NCI-H446 (cell line): ENCODE measurements at places on chromosomes 2 and 18.

DNA sequence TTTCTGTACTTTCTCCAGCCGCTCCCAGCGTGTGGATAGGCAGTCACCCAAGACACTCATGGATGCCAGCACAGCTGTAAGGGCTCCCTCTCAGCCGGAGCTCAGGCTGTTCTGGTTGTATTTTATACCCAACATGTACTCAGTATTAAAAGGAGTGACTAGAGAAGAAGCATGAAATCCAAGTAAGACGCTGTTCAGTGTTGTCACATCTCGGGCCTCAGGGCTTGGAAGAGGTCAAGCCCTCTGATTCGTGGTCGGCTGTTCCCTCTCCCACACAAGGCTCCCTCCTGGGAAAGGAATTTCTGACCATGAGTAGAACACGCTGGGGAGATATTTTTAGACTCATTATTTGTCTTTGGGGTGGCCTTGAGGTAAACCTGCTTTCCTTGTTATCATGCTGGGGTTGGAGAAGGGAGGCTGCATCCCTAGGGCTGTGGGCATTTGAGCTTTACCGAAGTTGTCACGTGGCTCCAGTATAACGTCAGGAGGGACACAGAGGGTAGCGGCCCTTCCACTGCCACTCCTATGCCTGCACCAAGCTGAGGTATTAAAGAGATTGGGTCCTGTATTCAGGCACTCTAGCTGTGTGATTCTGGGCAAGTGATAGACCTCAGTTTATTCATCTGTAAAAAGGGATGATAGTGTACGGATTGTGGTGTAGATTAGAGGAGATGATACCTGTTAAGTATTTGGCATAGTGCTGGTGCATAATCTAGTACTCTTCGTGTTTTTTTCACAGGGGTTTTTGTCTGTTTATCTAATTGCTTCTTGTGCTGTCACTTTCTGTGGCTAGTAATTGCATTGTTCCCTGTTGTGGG lies 34.1 kb downstream of the HK2 start:
- DNase-seq: no peak

GRCh38 chr2:19073522-19073921 lies 284.9 kb downstream of the OSR1 start:
- no peak for DNase-seq

GRCh38 chr2:97796465-97797126 lies 83.2 kb downstream of the ZAP70 start:
- no peak for DNase-seq

DNA sequence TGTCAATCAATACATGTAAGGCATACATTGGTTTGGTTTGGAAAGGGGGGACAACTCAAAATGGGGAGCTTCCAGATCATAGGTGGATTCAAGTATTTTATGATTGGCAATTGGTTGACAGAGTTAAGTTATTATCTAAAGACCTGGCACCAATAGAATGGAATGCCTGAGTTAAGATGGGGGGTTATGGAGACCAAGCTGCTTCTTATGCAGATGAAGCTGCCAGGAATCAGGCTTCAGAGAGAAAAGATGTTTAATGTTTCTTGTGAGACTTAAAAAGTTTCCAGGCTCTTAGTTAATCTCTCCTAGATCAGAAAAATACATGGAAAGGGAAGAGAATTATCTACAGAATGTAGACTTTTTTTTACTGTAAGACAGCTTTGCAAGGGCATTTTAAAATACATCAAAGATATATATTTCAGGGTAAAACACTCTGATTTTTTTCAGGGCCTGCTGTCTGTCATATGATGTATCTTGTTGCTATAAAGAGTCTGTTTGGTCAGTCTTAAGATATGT lies 1343.2 kb upstream of the LRRTM1 start:
- DNase-seq: no peak

DNA sequence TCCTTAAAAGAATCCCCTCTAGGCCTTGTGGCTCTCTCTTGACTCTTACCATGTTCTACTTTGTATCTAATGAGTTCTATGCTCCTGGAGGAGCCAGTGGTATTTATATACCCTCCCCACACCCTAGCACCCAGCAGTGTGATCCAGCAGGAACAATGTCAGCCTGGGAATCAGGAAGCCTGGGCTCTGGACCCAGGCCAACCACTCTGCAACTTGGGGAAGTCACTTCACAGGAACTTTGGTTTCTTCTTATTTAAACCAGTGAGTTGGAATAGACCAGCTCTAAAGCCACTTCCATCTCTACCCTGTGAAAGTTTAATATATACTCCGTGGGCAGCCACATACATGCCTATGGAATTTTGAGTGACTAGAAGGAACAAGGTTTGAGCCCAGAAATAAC lies 11.6 kb upstream of the SPTBN1 start:
- no peak for DNase-seq

DNA sequence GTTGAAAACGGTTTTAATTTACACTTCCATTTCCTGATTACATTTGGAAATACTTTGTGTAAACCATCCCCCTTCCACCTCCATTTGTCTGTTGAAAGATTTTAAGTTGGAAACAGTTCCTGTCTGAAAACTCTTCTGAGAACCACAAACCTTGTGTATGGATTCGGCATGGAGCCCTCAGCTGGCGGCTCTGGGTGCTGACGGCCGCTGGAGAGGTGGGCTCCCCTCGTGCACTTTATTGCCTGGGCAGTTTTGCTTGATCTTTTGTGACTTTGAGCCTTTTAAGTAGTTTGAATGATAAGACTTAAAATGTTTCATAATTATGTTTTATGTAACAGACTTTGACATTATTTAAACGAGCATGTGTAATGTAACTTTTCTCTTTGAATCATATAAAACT lies 11.1 kb downstream of the KLF11 start:
- DNase-seq: no peak

- peak; percentile 70 for DNase-seq
Measured at GRCh38 chr2:27071277-27071989, at the start of gene OST4. OST4 (minus strand) TSS chr2:27071654.

DNA sequence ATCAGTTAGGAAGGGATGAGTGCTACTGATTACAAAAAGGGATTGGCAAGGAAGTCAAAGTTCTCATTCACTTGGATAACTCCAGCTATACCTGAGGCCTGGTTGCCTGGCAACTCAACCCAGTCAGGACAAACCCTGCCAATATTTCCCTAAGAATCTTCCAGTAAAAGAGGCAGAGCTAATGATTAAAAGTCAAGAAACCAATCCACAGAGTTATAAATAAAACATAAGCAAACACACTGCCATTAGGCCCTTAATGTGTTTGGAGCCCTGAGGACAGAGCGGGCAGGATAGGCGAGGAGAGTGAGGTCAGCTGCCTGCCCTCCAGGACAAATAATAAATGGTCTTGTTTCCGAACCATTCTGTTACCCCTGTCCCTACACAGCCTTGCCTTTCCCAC lies 215.6 kb upstream of the NABP1 start:
- DNase-seq: no peak

- DNase-seq: no peak
Measured at GRCh38 chr2:240294514-240294913, 140.9 kb upstream of the GPC1 start.

DNA sequence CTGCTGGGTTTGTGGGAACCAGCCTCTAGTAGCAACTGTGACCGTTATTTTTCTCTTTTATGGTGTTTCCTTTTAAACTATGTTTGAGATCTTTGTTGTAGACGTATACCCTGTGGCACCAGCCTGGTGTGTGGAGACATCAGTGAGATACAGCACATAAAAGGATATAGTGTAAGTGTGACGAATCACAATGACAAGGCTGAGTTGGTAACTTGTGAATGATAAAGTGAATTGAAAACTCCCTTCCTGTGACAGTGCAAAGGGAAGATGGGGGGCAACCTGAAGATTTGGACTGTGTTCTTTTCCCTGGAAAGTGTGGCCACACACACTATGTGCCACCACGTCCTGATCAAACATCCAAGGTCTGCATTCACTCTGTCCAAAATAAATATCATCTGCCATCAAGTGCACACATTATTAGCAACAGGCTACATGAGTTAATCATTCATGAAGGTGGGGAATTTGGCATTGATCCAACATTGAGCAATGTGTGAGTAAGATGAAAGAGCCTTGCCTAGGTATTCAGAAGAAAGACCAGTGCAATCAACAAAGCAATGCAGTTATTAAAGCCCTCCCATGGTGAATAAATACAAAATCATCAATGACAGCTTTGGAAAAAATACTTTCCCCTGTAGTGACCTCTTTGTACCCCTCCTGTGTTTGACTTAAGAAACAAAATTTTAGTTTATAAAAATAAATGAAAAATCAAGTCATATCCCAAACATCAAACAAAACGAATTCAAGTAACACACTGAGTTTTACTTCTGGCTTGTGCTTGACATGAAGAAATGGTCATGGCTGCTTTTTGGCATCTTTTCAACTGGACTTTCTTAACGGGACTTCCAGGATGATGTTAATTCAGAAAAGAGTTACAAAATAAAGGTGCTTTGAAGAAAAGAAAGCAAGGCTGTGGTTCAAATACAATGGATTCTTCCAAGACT lies 1280.5 kb upstream of the ZEB2 start:
- DNase-seq: peak; percentile 54

GRCh38 chr2:216923706-216924105 lies 63.8 kb upstream of the TNP1 start:
- DNase-seq: no peak

- no peak for DNase-seq
Measured at GRCh38 chr2:237141571-237142051, 55.9 kb downstream of the COPS8 start.

DNA sequence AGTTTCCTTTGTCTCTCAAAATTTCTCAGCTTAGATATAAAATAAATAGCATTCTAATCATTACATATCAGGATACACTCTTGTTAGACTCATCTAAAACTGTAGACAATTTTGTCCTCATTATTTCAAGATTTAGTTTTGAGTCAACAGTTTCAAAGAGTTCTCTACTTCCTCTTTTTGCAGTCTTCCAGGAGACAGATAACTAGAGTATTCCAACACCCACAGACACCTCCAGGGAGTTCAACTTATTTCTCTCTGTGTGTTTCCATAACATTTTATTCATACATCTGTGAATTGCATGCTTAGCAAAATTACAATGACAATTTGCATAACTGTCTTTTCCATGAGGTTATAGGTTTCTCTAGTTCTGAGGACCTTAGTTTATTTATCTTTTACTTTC lies 166.6 kb upstream of the HNMT start:
- DNase-seq: no peak

DNA sequence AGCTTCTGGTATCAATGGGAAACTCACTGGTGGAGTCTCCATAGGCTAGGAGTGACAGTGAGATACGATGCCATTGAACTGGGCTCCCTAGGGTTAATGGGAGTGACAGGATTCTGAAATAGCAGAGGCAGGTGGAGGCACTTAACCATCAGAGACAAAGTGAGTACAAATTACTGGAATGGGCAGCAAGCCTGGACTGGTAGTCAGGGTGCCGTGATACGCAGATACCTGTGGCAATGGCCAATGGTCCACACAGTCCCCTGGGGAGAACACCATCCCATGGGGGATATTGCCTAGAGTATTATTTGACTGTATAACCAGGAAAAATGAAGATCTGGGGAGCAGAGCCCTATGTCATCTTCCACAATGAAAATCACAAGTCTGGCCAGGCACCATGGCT lies 17.3 kb downstream of the CHCHD5 start:
- DNase-seq: no peak

DNA sequence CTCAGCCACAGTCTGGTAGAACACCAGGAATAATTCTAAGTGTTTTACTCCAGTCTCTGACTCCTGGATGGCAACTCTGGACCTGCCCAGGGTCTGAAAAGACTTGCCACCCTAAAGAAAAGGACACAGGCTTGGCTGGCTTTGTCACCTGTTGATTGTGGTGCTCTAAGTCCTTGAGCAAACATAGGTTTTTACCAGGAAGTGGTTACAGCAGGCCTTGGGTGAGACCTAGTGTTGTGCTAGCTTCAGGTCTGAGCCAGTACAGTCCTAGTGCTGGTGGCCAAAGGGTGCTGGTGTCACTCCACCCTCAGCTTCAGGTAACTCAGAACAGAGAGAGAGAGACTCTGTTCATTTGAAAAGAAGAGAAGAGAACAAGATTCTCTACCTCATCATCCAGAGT lies 1239.4 kb upstream of the CRIM1 start:
- no peak for DNase-seq

- DNase-seq: no peak
Measured at GRCh38 chr2:19850056-19851050, 51.4 kb downstream of the TTC32 start.

- DNase-seq: no peak
Measured at GRCh38 chr2:234747833-234748559, 203.8 kb upstream of the SH3BP4 start.

- no peak for DNase-seq
Measured at GRCh38 chr18:61694236-61694635, 198.6 kb downstream of the RNF152 start.

DNA sequence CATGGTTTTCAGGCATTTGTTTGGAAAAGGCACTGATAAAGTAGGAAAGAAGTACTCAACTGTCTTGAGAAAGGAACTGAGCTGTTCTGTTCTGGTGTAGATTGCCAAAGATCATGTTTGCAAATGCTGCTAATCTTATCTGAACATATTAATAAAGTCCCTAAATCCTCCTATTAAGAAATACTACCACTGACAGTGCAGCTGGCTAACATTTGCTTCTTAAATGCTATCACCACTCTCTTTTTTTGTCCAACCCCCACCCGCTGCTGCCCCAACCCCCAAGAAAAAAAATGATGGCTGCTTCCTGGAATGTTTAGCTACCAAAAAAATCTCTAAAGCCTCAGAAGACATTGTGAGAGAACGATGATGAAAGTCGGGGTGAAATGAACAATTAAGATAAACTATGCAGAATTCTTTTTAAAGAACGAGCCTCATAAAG lies 130.7 kb downstream of the CCBE1 start:
- no peak for DNase-seq

GRCh38 chr2:88561646-88562388 lies 65.4 kb downstream of the EIF2AK3 start:
- DNase-seq: no peak

- peak; percentile 40 for DNase-seq
Measured at GRCh38 chr2:125745514-125745913, 910.4 kb upstream of the GYPC start.

DNA sequence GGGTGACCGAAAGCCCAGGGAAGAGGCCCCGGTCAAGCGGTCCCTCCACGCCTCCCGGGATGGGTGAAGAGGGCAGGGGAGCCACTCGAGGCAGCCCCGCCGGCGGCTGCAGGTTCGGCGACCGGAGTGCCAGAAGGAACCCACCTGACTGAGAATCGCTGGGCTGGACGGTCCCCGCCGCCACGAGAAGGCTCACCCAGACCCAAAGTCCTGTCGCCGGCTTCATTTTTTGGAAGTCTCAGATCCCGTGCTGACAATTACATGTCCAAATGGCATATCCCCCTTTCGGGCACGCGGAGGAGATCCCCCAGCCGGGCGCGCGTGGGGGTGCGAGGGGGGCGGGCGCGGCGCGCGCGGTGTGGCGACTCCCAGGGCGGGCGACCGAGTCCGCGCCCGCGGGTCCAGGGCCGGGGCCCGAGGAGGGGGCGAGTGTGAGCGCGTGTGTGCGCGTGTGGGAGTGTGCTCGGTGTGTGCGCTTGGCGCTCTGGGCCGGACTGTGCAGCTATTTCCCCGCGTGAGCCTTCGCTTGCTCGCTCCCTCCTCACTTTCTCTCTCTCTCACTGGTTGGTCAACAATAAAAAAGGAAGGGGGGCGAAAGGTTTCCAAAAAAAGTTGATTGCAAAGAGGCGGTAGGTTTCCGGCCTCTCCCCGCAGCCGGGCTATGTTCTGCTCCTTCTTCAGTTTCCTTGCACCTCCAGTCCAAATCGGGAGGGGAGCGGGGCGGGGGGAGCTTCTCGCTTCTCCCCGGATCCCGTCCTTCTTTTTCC lies at the start of gene ERBB4:
Gene ERBB4, minus strand, starts transcription at position 498 of the 767 bp plus-strand sequence. Its CDS starts 272 bp downstream, at position 226.
- DNase-seq: peak; percentile 61
